ENCODE measurements at places on chromosomes 6 and 20.

DNA sequence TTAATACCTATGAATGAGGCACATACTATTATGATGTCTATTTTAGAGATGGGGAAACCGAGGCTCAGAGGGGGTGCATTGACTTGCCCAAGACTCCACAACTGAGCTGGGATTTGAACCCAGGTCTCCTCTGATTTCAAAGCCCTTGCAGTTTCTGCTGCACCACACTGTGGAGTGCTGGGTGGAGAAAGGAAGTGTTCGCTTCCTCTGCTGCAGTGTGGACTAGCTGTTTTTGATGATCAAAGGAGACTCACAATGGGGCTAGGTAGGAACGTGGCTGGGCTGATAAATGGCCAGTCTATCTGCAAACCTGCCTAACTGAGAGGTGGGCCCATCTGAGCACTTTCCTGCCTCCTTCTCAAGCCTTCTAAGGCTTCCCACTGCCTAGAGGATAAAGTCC is 87.2 kb downstream of the CD40 start:
- DNase-seq = no peak

- no peak for DNase-seq
These were observed 16.9 kb downstream of the USP49 start for GRCh38 chr6:41878246-41878645.

GRCh38 chr6:9463311-9463710 is 951.6 kb downstream of the TFAP2A start:
- DNase-seq = no peak

GRCh38 chr20:4455301-4455701 is 266.4 kb upstream of the PRND start:
- no peak for DNase-seq

GRCh38 chr20:13442986-13443385 is 195.7 kb downstream of the TASP1 start:
- no peak for DNase-seq

Data from stimulated activated CD8-positive, alpha-beta memory T cell treated with anti-CD3 and anti-CD28 coated beads, Interleukin-4, amount 100 ng/mL, for 1 hour (primary cell).